ENCODE measurements at places on chromosomes 12 and 14. TPM values are rescaled to one million over a fixed set of nuclear protein-coding genes. Genes with fewer than 3 reads are reported as not detected.

GRCh38 chr14:72779679-72780078 is 114.2 kb downstream of the DPF3 start:
- DNase-seq = no peak

DNA sequence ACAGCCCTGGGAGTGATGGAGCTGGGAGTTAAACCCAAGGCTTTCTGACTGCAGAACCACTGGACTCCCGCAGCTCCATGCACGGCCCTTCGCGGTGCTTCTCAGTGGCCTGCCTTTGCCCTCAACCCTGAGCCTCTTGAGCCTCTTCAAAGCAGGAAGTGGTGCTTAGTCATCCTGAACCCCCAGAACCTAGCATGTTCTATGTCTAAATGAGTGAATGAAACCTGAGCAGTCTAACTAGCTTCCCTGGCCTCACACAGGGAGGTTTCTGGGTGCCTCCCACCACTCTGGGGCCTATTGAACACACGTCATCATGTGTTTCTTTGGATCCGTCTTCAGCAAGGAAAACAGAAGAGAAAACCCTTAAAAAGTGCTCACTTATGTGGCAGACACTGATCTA is 117.9 kb upstream of the SFSWAP start:
- no peak for DNase-seq

The WSCD2 gene
- polyA plus RNA-seq = 0.02 TPM

- DNase-seq = no peak
Observed at GRCh38 chr14:97393244-97393643, 596.1 kb downstream of the VRK1 start.

DNA sequence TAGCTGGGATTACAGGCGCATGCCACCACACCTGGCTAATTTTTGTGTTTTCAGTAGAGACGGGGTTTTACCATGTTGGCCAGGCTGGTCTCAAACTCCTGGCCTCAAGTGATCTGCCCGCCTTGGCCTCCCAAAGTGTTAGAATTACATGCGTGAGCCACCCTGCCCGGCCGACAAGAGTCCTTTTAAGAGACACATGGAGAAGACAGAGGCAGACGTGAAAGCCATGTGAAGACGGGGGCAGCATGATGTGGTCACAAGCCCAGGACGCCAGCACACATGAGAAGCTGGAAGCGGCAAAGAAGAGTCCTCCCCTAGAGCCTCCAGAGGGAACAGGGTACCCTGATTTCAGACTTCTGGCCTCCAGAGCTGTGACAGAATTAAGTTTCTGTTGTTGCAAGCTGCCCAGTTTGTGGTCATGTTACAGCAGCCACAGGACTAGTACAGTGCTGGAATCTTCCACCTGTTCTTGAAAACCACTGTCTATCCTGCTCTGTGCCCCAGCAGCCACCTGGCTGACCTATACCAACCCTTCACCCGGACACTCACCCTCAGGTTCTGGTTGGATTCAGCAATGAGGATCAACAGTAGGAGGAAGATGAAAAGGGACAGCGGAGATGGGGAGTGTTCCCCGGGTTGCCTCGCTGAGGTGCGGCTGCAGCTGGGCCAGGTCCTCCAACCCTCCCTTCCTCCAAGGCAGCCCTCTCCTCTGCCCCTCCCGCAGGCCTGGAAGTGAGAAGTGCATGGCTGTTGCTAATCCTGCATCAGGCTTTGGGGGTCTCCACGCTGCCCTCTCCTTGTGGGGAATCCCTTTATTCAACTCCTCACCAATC is 16.9 kb downstream of the VPS37B start:
- no peak for DNase-seq

- no peak for DNase-seq
Observed at GRCh38 chr12:117699575-117699974, 269.2 kb downstream of the KSR2 start.

The MYF5 gene
- not detected for polyA plus RNA-seq
